A549 treated with dexamethasone at 1 μM for 4 hours (cell line): ENCODE measurements at places on chromosomes 1 and 21. TPM values are rescaled to one million over a fixed set of nuclear protein-coding genes. Genes with fewer than 3 reads are reported as not detected.

Gene CYP4A22
- not detected in 5 replicates for total RNA-seq

Gene GRIK1
- total RNA-seq, result not detected in 5 replicates

Gene E2F2
- 2.2 to 3.3 TPM (median 2.9 TPM) in 5 replicates for total RNA-seq

Gene TBX15
- total RNA-seq, result 0.02 to 0.07 TPM (median 0.05 TPM) in 5 replicates

Gene PLA2G4A
- 8.8 to 12.1 TPM (median 9.4 TPM) in 5 replicates for total RNA-seq

Gene KCNJ9
- not detected in 5 replicates for total RNA-seq

Gene PRAMEF7
- 0.07 to 0.15 TPM (median 0.12 TPM) in 3 of 5 replicates, not detected in the others for total RNA-seq

Gene TINAGL1
- 0.33 to 0.54 TPM (median 0.38 TPM) in 5 replicates for total RNA-seq

Gene BARHL2
- total RNA-seq, result not detected in 5 replicates

Gene SLC30A2
- 0.27 to 0.55 TPM (median 0.36 TPM) in 5 replicates for total RNA-seq

Gene GBP6
- total RNA-seq, result not detected in 5 replicates

Gene KAZN
- total RNA-seq, result 2.9 to 4.7 TPM (median 3.8 TPM) in 5 replicates

Gene CFHR3
- 0.06 to 0.21 TPM (median 0.12 TPM) in 4 of 5 replicates, not detected in the other for total RNA-seq

Gene LRRC7
- not detected in 5 replicates for total RNA-seq

Gene MAP3K21
- 7.3 to 10.5 TPM (median 9.3 TPM) in 5 replicates for total RNA-seq

Gene PSMA5
- total RNA-seq, result 86.2 to 112 TPM (median 87.9 TPM) in 5 replicates

Gene PIGV
- 5.3 to 7.2 TPM (median 6.4 TPM) in 5 replicates for total RNA-seq

Gene PLOD1
- 71.4 to 96.5 TPM (median 85.1 TPM) in 5 replicates for total RNA-seq

Gene ADCY10
- 0.04 to 0.14 TPM (median 0.12 TPM) in 4 of 5 replicates, not detected in the other for total RNA-seq

Gene PRAMEF26
- not detected in 5 replicates for total RNA-seq

Gene PLA2G2F
- not detected in 5 replicates for total RNA-seq

Gene KLHDC9
- total RNA-seq, result 1.5 to 2.1 TPM (median 1.6 TPM) in 5 replicates

Gene MIXL1
- total RNA-seq, result 0.08 to 0.14 TPM (median 0.09 TPM) in 3 of 5 replicates, not detected in the others

Gene CELA3B
- total RNA-seq, result not detected in 5 replicates

Gene IQCC
- total RNA-seq, result 1.5 to 2.5 TPM (median 1.9 TPM) in 5 replicates

Gene RNF186
- total RNA-seq, result not detected in 5 replicates

Gene GJA8
- total RNA-seq, result not detected in 5 replicates

Gene GPR52
- total RNA-seq, result not detected in 5 replicates

Gene TMEM240
- total RNA-seq, result 0.20 to 0.52 TPM (median 0.37 TPM) in 5 replicates

Gene CFAP74
- 0.02 to 0.08 TPM in 2 of 5 replicates, not detected in the others for total RNA-seq

Gene PBX1
- 9.5 to 18.0 TPM (median 15.8 TPM) in 5 replicates for total RNA-seq

Gene TEX38
- not detected in 5 replicates for total RNA-seq
